ENCODE measurements at places on chromosomes 1 and 21.

- DNase-seq: no peak
Measured at GRCh38 chr1:215417122-215417521, 150.0 kb upstream of the KCTD3 start.

- no peak for DNase-seq
Measured at GRCh38 chr1:66605419-66605997, 71.6 kb downstream of the SGIP1 start.

- no peak for DNase-seq
Measured at GRCh38 chr1:201468501-201468843, 516 bp downstream of the PHLDA3 start.

DNA sequence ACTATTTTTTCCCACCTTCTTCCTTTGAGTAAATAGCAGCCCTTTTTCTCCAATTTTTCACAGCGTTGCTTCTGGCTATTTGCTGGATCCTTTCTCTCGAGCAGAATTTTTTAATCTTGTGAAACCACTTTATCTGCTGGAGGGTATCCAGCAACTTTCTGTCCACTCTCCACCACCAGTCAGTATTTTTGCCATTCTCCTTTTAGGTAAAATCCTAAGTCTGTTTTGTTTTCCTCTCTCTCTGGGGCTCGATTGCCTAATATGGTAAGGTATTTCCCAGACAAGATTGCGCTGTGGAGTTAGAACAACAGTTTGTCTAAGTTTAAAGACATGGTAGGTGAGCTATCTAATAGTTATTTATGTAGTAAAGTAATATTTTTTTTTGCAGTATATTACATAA lies 156.9 kb downstream of the PPP1R12B start:
- no peak for DNase-seq

GRCh38 chr1:162463021-162463420 lies 34.6 kb upstream of the UHMK1 start:
- no peak for DNase-seq

GRCh38 chr1:56215771-56216170 lies 363.6 kb downstream of the PLPP3 start:
- no peak for DNase-seq

GRCh38 chr1:219697682-219698081 lies 84.8 kb upstream of the ZC3H11B start:
- DNase-seq: no peak

- no peak for DNase-seq
Measured at GRCh38 chr1:161502181-161502580, 3.1 kb upstream of the FCGR2A start.

- DNase-seq: no peak
Measured at GRCh38 chr21:35231090-35231489, 182.0 kb upstream of the RUNX1 start.

GRCh38 chr1:27604579-27605299 lies 795 bp upstream of the AHDC1 start:
- no peak for DNase-seq

- no peak for DNase-seq
Measured at GRCh38 chr1:2497891-2498290, 21.8 kb downstream of the PLCH2 start.

- DNase-seq: no peak
Measured at GRCh38 chr1:110816945-110817344, 56.0 kb upstream of the CD53 start.

GRCh38 chr1:214472364-214472763 lies 79.0 kb downstream of the PTPN14 start:
- DNase-seq: no peak

- peak; percentile 60 for DNase-seq
Measured at GRCh38 chr1:153945131-153945794, 1.3 kb downstream of the DENND4B start.

GRCh38 chr1:247646867-247647266 lies 32.7 kb downstream of the OR13G1 start:
- no peak for DNase-seq

GRCh38 chr1:187264995-187265602 lies 436.4 kb downstream of the PLA2G4A start:
- DNase-seq: no peak

DNA sequence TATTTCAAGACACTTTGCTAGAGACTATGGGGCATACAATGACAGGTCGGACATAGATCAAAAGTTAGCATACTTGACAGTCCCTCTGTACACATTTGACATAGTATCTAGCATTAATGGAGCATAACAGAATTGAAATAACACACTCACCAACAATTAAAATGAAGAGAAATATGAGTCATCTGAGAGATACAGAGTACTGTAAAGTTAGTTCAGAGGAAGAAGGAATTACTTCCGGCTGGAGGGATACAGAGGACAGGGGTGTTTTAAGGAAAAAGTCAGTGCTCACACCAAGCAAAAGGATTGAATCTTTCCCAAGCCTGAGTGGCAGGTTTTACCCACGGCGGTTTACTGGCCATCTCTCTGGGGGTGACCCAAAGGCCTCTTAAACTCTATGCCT lies 2.4 kb downstream of the ZMYND12 start:
- DNase-seq: no peak

GRCh38 chr21:15192243-15192642 lies 127.4 kb upstream of the NRIP1 start:
- no peak for DNase-seq

- DNase-seq: no peak
Measured at GRCh38 chr1:111907321-111907720, 82.1 kb downstream of the KCND3 start.

- peak; percentile 3 for DNase-seq
Measured at GRCh38 chr1:29806646-29807319, 570.5 kb downstream of the PTPRU start.

GRCh38 chr1:109298666-109299557 lies 7.9 kb downstream of the MYBPHL start:
- DNase-seq: no peak

GRCh38 chr1:63874278-63874880 lies 100.6 kb downstream of the ROR1 start:
- no peak for DNase-seq
